Cerebellar nuclear complex (tissue), 1 donor: ENCODE measurements at places on chromosomes 2 and 18.
A peak's percentile ranks its signal among the peaks of the same experiment; 100 is the strongest.

GRCh38 chr2:169507698-169508097 is 1.8 kb upstream of the KLHL41 start:
- no peak for DNase-seq

DNA sequence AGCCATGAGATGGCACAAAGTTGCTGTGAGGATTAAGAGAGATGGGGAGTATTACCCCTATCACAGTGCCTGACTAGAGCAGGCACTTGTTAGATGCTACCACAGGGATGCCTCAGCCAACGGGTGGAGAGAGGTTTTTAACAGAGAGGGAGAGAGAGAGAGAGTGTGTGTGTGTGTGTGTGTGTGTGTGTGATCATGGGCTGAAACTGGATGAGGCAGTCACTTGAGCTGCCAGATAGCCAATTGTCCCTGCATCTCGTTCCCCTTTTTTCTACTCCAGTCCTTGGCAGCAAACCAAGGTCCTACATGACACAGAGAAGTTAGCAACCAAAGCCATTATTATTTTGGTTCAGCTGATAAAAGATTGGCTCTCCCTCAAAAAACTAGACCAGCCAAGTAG is 3.0 kb downstream of the CD8A start:
- no peak for DNase-seq

- no peak for DNase-seq
Observed at GRCh38 chr2:113224647-113225236, 51.0 kb downstream of the PSD4 start.

- DNase-seq, result no peak
Observed at GRCh38 chr2:207176247-207176646, 10.5 kb upstream of the KLF7 start.

DNA sequence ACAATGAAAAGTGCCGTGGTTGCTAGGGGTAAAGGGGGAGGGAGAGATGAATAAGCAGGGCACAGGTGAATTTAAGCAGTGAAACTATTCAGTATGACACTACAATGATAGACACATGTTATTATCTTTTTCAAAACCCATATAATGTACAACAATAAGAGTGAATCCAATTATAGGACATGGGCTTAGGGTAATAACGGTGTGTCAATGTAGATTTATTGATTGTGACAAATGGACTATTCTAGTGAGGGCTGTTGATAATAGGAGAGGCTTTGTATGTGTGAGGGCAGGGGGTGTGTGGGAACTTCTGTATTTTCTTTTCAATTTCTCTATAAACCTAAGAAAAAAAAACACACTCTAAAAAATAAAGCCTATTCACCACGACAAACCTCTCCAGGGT is 223.8 kb downstream of the RIT2 start:
- no peak for DNase-seq

GRCh38 chr18:48813833-48814489 is 136.8 kb downstream of the SMAD7 start:
- no peak for DNase-seq

DNA sequence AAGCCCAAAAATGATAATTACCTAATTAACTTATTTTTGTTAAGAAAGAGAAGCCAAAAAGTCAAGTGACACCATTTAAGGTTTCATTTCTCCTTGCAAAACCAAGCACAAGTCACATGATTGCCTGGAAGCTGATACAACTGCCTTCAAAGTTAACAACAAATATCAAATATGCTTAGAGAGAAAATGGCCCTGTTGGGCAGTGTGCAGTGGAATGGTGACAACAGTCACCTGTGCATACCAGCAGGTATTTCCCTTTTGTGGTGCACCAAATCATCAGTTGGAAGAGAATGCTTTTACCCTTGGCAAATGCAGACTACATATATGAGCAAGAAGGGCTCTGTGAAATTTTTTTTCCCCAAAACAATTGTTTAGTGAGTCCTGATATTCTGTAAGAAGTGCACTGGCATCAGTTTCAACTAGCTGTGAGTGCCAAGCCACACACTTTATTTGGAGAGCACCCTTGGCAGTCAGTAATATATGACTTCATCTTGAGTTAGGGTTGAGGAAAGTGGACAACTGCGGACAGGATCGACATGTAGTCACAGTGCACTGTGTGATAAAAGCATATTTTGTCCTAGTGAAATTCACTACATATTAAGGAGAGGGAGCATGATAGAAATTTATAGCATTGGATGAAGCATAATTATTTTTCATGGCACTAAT is 74.9 kb upstream of the DOCK10 start:
- no peak for DNase-seq

GRCh38 chr2:84905181-84906107 is at the start of gene TMSB10:
Gene TMSB10 (plus strand): TSS chr2:84905656.
- DNase-seq, result no peak

- no peak for DNase-seq
Observed at GRCh38 chr2:81747481-81748070, 1443.0 kb upstream of the LRRTM1 start.

DNA sequence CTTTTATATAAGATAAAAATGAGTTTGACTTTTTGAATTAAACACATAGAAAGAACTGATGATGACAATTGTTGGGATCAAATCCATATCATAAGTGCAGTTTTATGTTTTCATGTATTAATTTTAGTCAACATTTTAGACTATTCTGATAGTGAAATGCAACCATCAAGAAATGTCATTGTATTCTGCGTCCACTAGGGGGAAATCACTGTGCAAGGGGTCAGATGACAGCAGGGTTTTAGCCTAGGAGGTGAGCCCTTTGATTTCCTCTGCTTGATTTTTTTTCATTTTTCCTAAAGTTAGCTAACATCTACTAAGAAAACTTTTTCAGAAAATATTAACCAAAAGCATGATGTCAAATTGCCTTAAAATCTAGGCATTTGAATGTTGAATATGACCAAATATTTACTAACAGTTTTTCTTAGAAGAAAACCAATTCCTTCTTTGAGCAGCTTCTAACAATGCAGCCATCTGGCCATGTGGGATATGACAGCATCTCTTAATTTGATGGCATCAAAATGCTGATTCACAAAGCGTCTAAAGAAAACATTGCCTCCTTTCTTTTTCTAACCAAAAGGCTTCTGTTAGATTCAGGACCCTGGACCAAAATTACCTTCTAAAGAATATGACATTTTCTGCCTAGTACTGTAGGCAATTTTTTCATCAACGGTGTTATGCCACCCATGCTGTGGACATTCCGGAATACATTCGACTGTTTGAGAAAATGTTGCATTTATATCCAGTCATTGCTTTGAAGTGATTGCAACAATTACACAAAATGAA is 141.5 kb downstream of the SPHKAP start:
- no peak for DNase-seq

GRCh38 chr2:197201874-197202273 is 108.7 kb downstream of the ANKRD44 start:
- DNase-seq, result no peak

GRCh38 chr2:57760381-57760801 is 286.2 kb upstream of the VRK2 start:
- no peak for DNase-seq

DNA sequence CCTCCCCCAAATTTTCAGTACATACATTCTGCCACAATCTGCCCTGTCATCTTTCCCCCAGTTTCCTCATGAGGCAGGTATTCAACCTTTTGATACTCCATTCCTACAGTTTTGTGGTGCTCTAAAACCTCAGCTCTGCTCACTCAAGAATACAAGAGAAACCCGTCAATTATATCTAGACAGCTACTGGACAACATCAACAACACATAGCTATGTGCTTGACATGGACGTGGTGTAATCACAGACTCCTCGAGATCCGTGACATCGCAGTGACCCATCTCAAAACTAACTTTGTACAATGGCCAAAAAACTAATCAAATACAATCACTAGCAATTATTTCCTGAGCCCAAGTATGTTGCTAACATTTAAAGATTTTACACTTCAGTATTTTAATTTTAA is 23.6 kb downstream of the WDSUB1 start:
- no peak for DNase-seq

DNA sequence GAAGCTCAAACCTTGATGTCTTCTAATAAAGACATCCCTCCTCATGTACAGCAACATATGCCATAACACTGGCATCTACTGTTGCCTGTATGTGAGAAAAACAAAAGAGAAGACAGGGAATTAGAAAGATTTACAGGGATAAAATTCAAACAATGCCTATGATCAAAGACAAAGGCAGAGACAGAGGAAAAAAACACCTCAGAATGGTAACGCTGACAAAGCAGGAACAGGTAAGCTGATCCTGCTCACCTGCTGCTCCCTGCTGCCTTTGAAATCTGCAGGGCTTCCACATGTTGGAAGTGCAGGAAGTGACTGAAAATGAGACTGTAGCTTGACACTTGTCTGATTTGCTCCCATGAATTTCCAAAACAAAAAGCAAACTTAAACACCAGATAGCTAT is 90.2 kb upstream of the DNAJC10 start:
- peak; percentile 29 for DNase-seq

DNA sequence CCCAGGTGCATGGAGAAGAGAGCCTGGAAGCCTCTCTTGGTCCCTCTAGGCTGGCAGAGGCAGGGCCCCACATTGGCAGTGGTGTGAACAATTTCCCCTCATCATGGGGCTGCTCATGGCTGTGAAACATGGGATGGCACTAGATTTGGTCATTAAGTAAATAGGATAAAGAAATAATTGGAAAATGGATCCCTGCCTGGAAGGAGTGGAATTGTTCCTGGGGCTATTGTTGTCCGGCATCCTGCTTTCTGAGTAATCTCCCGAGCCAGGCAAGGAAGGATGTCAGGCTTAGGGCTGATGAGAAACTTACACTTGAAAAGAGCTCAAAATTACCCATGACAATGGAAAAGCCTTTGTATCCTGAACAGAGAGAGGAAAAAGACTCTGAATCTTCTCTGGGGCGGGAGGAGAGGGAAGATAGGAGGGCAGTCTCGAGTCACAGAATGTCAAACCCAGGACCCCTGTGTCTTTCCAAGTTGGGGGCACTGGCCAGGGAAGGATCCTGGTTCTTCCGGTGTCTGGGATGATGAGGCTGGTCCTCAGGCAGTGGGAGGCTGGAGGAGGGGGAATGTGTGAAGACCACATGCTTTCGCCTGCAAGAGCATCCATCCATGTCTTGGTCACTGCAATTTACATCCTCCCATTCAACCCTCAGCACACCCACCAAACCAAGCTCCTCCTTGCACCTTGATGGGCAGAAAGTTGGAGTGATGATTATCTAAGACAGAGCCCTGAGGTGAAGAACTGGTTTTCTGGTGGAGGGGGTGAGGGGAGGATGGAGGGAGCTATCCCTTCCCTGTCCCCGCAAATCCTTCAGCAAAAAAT is 27.1 kb upstream of the STEAP3 start:
- no peak for DNase-seq

GRCh38 chr2:73323551-73323950 is 30.2 kb upstream of the EGR4 start:
- no peak for DNase-seq

DNA sequence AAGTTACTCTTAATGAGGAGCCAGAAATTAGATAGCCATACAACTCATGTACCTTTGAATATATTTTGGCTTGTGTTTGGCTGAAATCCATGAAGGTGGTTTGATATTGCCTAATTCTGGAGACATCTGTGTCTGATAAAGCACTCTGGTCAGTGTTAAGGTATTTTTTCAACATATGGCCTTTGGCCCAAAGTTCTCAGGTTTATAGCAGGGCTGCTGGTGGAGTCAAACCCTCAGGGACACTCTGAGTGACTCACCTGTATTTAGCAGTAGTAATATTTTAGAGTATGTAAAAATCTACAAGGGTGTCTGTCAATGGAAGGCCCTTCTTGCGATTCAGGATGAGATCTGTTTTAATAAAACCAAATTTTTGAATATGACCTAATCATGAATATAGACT is 666.5 kb downstream of the SLC4A3 start:
- DNase-seq, result no peak

DNA sequence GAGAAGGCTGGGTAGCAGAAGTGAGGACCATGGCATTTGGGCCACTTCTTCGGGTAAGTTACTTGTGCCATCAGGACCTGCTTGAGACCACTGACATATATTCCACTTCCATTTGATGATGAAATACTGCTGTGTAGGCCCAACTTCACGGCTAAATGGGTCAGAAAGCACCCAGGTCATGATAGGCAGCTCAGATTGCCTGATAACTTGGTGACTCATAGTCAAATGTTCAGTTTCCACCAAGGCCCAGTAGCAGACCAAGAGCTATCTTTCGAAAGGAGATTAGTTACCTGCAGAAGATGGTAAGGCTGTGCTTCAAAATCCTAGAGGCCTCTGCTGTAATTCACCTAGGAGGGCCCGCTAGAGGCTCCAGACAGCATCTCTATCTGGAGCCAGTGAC is 31.8 kb upstream of the MEX3C start:
- no peak for DNase-seq

DNA sequence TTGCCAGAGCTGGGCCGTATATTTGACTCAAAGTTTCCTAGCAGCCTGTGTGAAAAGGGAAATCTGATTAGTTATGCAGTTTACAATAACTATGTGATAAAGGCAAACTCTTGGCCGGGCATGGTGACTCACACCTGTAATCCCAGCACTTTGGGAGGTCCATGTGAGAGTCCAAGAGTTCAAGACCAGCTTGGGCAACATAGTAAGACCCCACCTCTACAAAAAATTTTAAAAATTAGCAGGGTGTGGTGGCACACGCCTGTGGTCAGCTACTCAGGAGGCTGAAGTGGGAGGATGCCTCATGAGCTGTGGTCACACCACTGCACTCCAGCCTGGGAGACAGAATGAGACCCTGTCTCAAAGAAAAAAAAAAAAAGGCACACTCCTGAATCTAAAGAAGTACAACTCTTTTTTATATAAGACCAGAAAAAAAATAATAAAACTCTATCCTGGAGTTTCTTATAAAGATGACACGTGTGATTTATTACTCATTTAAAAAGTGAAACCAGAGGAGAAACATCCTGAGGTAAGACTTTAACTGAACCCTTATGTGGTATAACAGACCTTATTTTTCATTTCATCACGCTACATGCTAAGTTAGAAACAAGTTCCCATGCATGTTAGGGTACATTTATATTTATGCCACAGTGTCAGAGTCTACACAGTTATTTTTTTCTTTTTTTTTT is 32.6 kb upstream of the KCMF1 start:
- no peak for DNase-seq

DNA sequence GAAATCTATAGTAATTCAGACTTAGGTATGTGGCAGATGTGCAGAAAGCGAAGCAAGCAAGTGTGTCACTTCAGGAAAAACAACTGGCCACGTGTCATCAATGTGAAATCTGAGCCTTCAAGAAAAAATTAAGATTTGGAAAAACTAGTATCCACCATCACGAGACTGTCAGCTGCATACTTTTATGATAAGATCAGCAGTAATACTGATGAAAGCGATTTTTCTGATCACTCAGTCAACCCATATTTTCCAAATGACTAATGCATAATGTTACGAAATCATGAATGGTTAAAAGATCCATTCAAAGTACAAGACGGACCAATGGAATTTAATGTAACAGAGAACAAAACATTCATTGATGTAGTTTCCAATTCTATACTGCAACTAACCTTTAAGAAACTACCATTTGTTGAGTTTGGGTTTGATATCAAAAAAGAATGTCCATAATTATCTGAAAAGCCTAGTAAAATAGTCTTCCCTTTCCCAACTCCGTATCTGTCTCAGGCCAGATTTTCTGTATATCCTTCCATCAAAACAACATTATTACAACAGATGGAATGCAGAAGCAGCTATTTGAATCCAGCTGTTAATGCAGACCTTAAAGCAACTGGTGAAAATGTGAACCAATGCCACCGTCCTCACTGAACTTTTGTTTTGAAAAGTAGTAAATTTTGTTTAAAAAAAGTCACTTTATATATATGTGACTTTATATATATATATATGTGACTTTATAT is 17.0 kb upstream of the BCL2 start:
- no peak for DNase-seq
